ENCODE measurements at places on chromosomes 4 and X. TPM values are rescaled to one million over a fixed set of nuclear protein-coding genes. Genes with fewer than 3 reads are reported as not detected.

Gene GPRIN3
- total RNA-seq, result 7.3 TPM

Gene F8A3
- 14.1 TPM for total RNA-seq

Gene ADGRL3
- 0.12 TPM for total RNA-seq

Gene TMPRSS11F
- not detected for total RNA-seq

Gene CT45A8
- not detected for total RNA-seq

Gene UBL4A
- 14.1 TPM for total RNA-seq

Gene FAM47A
- not detected for total RNA-seq

Gene XAGE1A
- not detected for total RNA-seq

Gene ITGB1BP2
- 0.31 TPM for total RNA-seq

Gene SEC31A
- total RNA-seq, result 147 TPM

Gene CXCL11
- total RNA-seq, result 0.35 TPM

Gene ADH7
- not detected for total RNA-seq

Gene ARHGAP24
- 6.6 TPM for total RNA-seq

Gene ZBED1
- total RNA-seq, result 31.0 TPM

Gene WNK3
- total RNA-seq, result 13.2 TPM

Gene GAGE13
- not detected for total RNA-seq

Gene RTL9
- not detected for total RNA-seq

Gene C4orf36
- not detected for total RNA-seq

Gene CXCL5
- not detected for total RNA-seq

Gene PDCL2
- not detected for total RNA-seq

Gene RXFP1
- total RNA-seq, result 3.4 TPM

Gene RAB33A
- total RNA-seq, result 0.55 TPM

Gene ASB9
- 7.2 TPM for total RNA-seq

Gene DOK7
- 1.9 TPM for total RNA-seq

Gene TENM3
- 0.92 TPM for total RNA-seq

All from right lobe of liver (tissue), 6 donors.